ENCODE measurements at places on chromosomes 3 and 15.
A peak's percentile ranks its signal among the peaks of the same experiment; 100 is the strongest.

- no peak for DNase-seq
Measured at GRCh38 chr3:135756106-135756668, 209.3 kb upstream of the PPP2R3A start.

GRCh38 chr3:151890721-151891141, 17.3 kb downstream of the SUCNR1 start:
- DNase-seq, result no peak

- peak; percentile 0 for DNase-seq
Measured at GRCh38 chr3:19947549-19948225, 790 bp downstream of the RAB5A start.

DNA sequence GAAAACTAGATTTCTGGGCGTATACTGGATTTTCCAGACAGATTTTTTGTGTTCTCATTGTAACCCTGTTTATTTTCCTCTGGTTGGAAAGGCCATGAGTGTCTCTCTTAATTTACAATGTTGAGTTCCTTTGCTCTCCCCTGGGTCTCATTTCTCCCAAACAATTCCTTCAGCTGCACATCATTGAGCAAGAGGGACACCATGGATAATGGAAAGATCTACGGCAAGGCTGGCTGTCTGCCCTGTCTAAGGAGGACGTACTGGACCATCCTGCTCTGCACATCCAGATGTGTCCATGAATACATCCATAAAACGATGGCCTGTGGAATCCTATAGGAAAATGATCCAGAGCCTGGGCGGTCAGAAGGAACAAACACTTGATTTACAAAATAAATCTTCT, 258.1 kb upstream of the MCTP2 start:
- no peak for DNase-seq

DNA sequence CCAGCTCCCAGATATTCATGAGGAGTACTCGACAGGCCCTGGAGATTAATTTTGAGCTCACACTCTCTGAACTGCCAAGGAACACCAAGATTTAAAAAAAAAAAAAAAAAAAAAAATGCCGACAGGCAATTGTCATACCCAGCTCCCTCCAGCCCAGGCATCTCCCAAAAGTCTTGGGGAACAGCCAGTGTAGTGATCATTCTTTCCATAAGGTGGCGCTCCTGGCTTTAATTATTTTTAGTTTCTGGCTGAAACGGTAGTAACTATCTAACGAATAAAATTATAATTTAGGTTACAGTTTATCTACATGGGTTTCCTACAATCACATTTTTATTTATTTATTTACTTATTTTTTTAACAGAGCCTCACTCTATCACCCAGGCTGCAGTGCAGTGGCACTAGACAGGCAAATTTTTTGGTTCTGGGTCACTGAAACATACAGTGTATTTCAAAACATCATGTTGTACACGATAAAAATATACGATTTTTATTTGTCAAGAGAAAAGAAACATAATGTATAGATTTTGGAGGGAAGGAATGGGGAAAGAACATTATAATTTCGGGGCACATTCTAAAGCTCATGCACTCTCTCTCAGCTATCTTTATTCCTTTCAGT, 157.3 kb downstream of the ADAMTS9 start:
- DNase-seq, result no peak

- no peak for DNase-seq
Measured at GRCh38 chr15:33621141-33621540, 310.4 kb downstream of the RYR3 start.

- peak; percentile 83 for DNase-seq
Measured at GRCh38 chr3:128217702-128218547, 64.6 kb downstream of the EEFSEC start.

DNA sequence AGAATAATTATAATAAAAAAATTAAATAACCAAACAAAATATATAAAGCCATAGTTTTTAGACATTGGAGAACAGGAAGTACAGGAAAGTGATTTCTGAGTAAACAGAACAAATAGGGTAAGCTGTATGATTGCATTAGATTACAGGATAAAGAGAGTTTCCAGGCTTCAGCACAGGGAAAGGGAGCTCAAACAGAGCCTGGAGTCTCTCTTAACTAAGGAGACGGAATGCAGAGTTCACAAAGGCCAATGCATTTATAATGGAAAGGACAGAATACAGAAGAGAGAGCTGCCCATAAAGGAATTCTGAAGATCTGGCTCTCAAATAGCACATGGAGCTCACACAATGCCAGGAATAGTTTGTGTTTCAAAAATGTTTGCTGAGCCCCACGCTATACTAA, 42.0 kb upstream of the OTOL1 start:
- no peak for DNase-seq

DNA sequence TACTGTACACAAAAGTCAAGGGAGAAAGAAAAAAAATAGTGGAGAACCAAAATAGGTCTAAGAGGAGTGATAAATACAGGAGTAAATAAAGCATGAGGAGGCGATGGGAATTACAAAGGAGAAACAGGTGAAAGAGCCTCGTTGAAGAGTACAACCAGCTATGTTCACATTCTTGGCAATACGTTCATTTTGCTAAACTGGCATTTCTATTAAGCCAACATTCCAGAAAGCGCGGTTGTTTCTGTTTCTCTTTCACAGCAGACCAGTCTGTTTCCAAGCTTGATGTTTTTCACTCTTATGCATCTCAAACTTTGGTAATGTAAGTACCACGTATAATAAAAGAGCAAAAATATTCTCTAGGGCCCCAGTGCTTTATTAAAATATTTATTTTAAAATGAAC, 74.5 kb downstream of the NSUN3 start:
- no peak for DNase-seq

GRCh38 chr15:83695901-83696425, 42.0 kb downstream of the ADAMTSL3 start:
- no peak for DNase-seq

- no peak for DNase-seq
Measured at GRCh38 chr3:59704292-59704691, 654.5 kb upstream of the CFAP20DC start.

DNA sequence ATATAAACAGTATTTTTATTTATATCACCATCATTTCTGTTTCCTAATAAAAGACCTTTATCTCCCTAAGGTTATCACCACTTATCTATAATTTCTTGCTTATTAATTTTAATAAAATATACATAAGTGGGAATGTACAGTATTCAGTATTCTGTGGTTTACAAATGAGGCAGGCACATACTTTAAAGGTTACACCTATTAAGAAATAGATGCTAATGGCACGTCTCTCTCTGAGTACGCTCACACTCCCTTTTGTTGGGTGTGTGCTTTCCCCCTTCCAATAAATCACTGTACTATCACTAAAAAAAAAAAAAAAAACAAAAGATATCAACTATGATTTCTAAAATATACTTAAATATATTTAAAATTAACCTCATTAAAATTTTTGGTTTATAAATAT, 8.9 kb downstream of the OXNAD1 start:
- no peak for DNase-seq

GRCh38 chr15:64216730-64217428, 54.1 kb upstream of the PPIB start:
- no peak for DNase-seq

DNA sequence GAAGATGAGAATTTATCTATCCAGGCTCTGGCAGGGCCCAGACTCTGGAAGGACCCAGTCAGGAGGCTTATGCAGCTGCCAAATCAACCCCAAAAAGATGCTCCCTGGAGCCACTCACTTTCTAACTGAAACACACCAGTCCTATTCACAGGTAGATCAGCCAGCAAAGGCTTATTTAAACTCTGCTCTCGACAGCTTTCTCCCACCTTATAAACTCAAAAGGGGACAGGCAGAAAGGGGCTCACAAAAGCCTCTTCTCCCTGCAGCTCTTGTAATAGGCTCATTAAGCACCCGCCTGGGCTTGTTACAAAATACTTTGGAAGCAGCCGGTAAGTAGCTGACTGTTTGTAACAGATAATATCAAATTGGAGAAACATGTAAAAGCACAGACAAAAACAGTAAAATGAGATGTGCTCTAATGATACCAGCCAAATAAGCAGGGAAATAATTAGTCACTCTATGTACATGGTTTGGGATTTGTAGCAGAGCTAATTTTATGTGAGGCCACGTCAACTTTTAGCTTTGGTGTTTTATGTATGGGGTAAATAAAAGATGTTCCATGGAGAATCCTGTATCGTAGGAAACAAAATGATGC, 213.8 kb downstream of the NR2F2 start:
- no peak for DNase-seq

DNA sequence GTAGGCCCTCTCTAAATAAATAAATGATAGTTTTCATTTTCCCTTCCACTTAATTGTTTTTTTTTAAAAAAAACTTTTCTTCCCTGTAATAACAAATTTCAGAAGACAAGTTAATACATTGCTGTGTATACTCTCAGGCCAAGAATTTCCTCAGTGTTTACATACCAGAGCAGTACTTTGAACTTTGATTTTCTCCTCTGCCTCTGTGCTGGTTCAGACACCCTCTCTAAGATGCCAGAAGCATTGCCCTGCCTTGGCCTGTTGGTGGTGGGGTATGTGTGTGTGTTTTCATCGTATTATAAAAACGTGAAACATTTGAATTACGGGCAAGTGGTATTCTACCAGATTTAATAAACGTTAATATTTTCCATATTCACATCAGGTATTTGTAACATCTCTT, 70.1 kb downstream of the SMAD3 start:
- DNase-seq, result no peak

GRCh38 chr15:70319466-70319865, 221.7 kb upstream of the TLE3 start:
- no peak for DNase-seq

GRCh38 chr3:40588406-40588805, 63.6 kb downstream of the ZNF621 start:
- DNase-seq, result no peak

DNA sequence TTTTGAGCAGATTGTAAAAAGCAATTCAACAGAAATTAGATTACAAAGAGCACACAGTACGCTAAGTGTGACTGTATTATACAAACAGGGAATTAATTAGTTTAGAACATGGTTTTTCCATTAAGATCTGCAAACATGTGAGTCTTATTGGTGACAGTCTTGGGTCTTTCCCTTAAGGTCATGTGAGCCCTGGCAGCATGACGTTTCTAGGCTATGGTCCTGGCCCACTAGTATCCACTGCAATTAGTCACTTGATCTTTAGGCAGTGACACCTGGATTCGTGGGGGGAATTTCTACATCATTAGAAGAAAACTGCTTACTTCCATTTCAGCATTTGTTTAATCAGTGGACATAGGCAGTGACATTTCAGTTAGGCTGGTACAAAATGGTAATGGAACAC, 360.2 kb upstream of the NR2F2 start:
- no peak for DNase-seq

DNA sequence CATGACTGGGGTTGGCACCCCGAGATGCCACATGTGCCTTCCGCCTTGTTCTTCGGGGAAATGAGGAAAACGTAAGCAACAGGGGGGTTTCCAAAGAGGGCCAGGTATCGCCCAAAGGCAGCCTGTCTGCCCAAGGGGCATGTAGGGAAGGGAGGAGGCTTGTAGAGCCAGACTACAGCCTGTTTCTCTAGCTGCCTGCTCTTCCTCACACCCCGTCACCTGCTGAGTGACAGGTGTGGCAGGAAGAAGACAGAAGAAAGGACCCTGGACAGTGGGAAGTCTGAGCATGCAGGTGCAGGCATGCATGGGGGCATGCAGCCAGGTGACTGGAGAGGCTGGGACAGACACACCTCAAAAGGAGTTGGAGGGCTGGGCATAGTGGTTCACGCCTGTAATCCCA, 9.8 kb downstream of the PLA2G4E start:
- no peak for DNase-seq

DNA sequence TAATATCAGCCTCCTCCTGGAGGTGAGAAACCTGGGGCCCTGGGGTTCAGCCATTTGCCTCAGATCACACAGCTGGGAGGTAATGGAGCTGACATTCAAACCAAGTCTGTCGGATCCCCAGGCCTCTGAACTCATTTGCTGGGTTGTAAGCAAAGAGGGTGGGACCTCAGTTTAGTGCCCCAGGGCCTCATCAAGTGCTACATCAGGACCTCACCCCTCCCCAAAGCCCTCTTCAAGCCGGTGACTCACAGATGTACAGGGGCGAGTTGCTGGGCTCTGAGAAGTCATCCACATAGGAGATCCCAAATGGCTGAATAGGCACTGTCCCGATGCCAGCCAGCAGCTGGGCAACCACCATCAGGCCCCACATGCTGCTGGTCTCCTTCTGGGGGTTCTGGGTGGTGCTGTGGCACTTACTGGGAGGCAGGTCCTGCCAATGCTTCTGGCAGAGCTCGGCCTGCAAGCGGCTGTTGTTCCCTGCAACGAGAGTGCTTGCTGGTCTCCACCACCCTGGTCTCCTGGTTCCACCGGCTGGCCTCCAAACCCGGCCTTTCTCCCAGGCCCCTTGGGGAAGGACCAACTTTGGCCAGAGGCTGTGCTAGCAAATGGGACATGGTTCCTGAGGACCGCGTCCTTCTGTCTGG, 59.2 kb upstream of the RAB6B start:
- DNase-seq, result no peak

- DNase-seq, result peak; percentile 94
Measured at GRCh38 chr3:108511055-108511454, 659 bp upstream of the MYH15 start.

DNA sequence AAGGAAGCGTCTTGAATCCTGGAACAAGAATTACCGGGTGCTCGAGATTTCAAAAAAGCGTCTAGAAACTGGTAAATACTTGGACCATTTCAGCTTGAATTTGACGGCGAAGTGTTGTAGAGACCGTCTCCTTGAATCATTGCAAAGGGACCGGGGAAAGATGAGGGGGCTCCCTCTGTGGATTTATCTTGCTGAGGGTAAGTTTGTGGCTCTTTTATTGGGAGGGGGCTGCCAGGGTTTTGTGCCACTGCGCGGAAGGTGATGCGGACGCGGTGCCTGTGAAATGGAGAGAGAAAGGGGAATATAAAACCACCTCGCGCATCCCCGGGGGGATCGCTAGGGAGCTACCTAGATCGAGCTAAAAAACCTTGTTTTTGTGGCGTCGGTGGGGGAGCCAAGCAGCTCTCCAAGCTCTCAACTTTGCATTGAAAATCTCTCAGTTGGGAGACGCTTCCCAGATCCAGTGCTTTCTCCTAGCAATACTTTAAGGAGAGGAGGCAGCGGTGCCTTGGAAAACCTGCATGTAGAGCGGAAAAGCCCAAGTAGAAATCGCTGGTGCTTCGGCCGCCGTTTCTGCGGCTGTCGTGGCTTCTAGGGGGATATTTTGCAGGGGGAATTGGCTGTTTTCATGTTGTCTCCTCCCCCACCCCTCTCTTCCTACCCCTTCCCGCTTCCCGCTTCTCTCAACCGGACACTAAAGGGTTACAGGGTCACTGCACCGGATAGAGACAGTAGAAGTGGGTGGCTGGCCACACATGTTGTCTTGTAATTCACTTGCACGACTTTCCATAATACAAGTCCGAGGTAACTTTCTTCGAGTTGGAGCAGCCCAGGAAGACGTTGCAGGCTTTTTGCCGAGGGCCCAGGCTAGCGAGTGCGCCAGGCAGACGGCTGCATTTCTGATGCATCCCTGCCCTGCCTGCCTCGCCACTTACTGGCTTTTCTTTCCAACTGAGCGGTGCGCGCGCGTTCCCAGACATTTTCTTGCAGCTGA, 187.6 kb downstream of the NLGN1 start:
- DNase-seq, result peak; percentile 54

DNA sequence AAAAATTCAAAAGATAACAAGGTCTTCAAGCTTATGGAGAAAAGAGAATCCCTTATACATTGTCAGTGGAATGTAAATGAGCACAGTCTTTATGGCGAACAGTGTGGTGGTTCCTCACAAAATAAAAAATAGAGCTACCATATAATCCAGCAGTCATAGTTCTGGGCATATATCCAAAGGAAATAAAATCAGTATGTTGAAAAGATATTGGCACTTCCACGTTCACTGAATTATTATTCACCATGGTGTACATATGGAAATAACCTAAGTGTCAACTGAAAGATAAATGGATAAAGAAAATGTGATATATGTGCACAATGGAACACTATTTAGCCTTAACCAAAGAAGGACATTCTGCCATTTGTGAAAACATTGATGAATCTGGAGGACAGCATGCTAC, 1161.2 kb downstream of the ROBO2 start:
- DNase-seq, result no peak

All from NCI-H524 treated with DMSO at 0.1 percent for 48 hours (cell line).